ENCODE measurements at places on chromosomes 1 and 21. TPM values are rescaled to one million over a fixed set of nuclear protein-coding genes. Genes with fewer than 3 reads are reported as not detected.

- peak; percentile 86 for DNase-seq
- H3K27me3 ChIP-seq: peaks cover 9% of the 10 kb centered on the region
- H3K4me3 ChIP-seq: no peak overlapping the region
- H3K4me1 ChIP-seq: no peaks in the 10 kb centered on the region
- H3K36me3 ChIP-seq: no peaks in the 10 kb centered on the region
Measured at GRCh38 chr1:203117611-203118575, 9.6 kb upstream of the ADORA1 start.

FCN3 gene
- 11.7 TPM for polyA plus RNA-seq

GRCh38 chr1:41864471-41865040, 54.2 kb downstream of the HIVEP3 start:
- no peak overlapping the region for H3K27ac ChIP-seq
- H3K4me3 ChIP-seq: no peak overlapping the region
- no peaks in the 10 kb centered on the region for H3K4me1 ChIP-seq
- no peaks in the 10 kb centered on the region for H3K27me3 ChIP-seq

DNA sequence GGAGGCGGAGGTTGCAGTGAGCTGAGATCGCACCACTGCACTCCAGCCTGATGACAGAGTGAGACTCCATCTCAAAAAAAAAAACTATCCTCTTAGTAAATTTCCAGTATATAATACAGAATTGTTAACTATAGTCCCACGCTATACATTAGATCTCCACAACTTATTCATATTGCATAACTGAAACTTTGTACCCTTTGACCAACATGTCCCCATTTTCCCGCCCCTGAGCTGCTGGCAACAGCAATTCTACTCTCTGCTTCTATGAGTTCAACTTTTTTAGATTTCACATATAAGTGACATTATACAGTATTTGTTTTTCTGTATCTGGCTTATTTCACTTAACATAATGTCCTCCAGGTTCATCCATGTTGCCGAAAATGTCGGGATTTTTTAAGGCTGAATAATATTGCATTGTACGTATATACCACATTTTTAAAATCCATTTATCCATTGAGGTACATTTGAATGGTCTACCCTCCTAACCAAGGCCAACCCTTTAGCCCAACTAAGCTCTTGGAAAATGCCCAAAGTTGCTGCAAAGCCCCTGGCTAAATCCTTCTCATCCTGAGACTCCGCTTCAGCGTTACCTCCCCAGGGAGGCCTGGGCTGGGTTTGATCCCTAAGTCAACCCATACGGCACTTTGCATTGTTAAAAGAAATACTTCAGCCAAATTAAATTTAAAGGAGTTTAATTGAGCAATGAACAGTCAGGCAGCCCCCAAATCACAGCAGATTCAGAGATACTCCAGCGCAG, 34.2 kb downstream of the NEK2 start:
- no peak overlapping the region for H3K27ac ChIP-seq
- peaks cover 12% of the 10 kb centered on the region for H3K4me1 ChIP-seq
- H3K4me3 ChIP-seq: no peak overlapping the region
- no peaks in the 10 kb centered on the region for H3K27me3 ChIP-seq

SERPINC1 gene
- 0.12 TPM for polyA plus RNA-seq

- no peaks in the 10 kb centered on the region for H3K36me3 ChIP-seq
- H3K4me3 ChIP-seq: no peak overlapping the region
- no peaks in the 10 kb centered on the region for H3K27me3 ChIP-seq
- H3K4me1 ChIP-seq: no peaks in the 10 kb centered on the region
Measured at GRCh38 chr1:4115191-4115900, 215.3 kb upstream of the C1orf174 start.

CYP4B1 gene
- polyA plus RNA-seq: 1.7 TPM

GRCh38 chr1:232012773-232013386, 386.3 kb downstream of the DISC1 start:
- peaks cover 11% of the 10 kb centered on the region for H3K4me1 ChIP-seq
- peaks cover 5% of the 10 kb centered on the region for H3K36me3 ChIP-seq
- H3K4me3 ChIP-seq: no peak overlapping the region
- no peak for DNase-seq
- H3K27me3 ChIP-seq: no peaks in the 10 kb centered on the region

DNA sequence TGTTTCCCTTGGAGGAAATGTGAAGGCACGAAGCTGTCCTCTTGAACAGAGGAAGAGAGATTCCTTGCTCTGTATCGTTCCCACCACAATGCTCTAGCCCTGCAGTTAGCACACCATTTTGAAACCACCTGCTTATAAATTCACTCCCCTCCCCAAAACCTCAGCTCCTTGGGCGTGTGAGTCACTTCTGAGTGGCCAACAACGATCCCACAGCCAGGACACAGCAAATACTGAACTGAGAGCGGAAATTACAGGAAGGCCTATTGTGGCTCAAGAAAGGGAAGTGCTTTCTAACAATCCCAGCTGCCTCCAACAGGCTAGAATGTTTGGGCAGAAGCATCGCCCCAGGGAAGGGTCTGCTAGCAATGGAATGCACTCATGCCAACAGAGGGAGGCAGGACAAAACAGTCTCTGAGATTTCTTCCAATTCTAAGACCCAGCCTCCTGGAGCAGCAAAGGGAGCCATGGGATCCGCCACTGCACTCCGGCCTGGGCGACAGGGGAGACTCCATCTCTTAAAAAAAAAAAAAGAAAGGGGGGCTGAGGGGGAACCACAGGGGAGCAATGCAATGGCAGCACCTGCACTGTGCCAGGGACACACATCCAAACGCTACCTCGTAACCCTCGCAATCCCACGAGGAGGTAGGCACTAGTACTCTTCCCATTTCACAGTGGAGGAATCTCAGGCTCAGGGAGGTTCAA, 1.9 kb downstream of the TMEM53 start:
- H3K27me3 ChIP-seq: no peaks in the 10 kb centered on the region
- peak overlapping the region; percentile 27 for H3K27ac ChIP-seq
- peak; percentile 71 for DNase-seq
- no peak overlapping the region for H3K4me3 ChIP-seq
- peaks cover 60% of the 10 kb centered on the region for H3K4me1 ChIP-seq

DNA sequence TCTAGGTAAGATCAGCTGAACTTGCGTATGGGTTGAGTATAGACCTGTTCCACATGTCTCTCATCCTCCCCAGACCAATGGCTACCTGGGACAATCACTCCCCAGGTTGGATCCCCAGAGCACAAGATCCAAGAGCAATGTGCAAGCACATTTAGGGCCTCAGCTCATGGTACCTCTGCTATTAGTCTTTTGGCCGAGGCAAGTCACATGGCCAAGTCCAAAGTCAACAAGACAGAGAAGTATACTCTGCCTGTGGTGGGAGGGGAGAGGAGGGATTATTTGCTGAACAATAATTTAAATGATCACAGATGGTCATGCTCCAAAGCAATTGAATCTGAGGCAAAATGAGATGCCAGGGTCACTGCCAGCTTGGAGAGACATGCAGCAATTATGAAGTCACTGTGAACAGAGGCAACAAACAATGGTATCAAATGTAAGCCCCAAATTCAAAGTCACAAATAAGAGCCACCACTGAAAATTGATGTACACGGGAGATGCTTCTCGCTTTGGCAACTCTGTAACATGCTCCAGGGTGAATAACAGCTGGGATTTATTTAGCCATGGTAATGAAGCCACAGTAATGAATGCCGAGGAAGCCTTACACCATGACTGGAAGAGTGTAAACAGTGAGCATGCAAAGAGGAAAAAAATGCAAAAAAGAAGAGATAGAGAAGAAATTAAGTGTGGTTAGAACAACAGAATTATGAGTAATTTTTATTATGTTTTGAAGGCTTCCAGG, 149.1 kb downstream of the ZNF281 start:
- no peak overlapping the region for H3K4me3 ChIP-seq
- H3K27me3 ChIP-seq: no peaks in the 10 kb centered on the region
- no peak for DNase-seq
- H3K27ac ChIP-seq: no peak overlapping the region

DNA sequence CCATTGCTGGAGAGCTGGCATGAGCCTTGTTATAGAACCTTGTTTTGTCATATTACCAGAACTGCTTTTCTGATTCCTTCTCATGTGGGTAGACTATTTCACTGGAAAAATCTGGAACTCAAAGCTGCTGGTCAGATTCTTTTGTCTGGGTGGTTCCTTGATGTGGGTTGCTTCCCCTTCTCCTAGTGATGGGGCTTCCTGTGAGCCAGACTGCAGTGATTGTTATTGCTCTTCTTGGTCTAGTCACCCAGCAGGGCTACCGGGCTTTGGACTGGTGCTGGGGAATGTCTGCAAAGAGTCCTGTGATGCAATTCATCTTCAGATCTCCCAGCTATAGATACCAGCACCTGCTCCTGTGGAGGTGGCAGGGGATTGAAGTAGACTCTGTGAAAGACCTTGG, 59.4 kb downstream of the GPR137B start:
- peaks cover 6% of the 10 kb centered on the region for H3K4me1 ChIP-seq
- no peak overlapping the region for H3K27ac ChIP-seq
- no peak for DNase-seq
- no peaks in the 10 kb centered on the region for H3K36me3 ChIP-seq

- no peak for DNase-seq
- no peaks in the 10 kb centered on the region for H3K27me3 ChIP-seq
- H3K4me1 ChIP-seq: peaks cover 40% of the 10 kb centered on the region
Measured at GRCh38 chr1:165629151-165629550, 1.9 kb upstream of the MGST3 start.
